T47D (cell line): ENCODE measurements at places on chromosomes 7 and 10.
A peak's percentile ranks its signal among the peaks of the same experiment; 100 is the strongest.

GRCh38 chr10:62742536-62743061, 61.9 kb upstream of the ADO start:
- no peak for DNase-seq

- DNase-seq, result no peak
Measured at GRCh38 chr7:39434012-39434411, 132.2 kb upstream of the YAE1 start.

DNA sequence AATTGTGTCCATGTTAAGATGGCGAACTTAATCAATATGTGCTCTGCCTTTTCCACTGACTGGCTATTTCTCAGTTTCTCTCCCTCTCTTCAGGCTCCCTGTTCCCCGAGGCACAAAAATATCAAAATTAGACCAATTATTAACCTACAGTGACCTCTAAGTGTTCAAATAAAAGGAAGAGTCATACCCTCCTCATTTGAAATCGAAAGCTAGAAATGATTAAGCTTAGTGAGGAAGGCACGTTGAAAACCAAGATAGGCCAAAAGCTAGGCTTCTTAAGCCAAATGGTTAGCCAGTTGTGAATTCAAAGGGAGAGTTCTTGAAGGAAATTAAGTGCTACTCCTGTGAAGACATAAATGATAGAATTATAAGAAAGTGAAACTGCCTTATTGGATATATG, 81.1 kb upstream of the MBL2 start:
- DNase-seq, result no peak

- DNase-seq, result no peak
Measured at GRCh38 chr7:100602889-100603725, 944 bp downstream of the PCOLCE start.

GRCh38 chr10:14008740-14009080, 322.0 kb downstream of the FRMD4A start:
- no peak for DNase-seq

DNA sequence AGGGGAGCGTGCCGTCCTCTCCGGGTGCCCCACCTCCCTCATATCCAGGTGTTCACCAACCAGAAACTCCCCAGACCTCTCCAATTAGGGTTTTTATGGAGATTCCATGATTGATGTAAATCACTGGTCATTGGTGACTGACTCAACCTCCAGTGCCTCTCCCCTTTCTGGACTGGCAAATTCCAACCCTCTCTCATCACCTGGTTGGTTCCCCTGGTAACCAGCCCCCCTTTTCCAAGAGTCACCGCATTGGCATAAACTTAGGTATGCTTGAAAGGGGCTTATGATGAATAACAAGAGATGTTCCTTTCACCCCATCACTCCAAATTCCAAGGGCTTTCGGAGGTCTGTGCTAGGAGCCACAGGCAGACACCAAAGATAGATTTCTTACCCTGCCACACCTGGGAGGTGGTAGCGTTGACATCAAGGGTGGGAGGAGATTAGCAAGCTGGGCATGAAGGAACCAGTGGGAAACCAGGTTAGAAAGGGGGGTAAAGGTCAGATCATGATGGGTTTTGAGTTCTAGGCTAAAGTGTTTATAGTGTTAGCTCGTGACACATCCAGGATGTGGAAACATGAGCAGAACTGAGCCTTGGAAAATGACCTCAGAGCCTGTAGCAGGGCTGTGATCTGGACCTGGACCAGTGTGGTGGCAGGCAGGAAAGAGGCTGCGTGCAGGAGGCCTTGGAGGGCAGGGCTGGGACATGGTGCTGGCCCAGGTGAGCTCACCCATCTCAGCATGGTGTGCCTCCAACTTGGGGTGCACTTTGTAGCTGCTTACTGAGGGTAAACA, 45.1 kb downstream of the CAMK1D start:
- DNase-seq, result no peak

- DNase-seq, result no peak
Measured at GRCh38 chr10:106519376-106520030, 645.0 kb downstream of the SORCS1 start.

DNA sequence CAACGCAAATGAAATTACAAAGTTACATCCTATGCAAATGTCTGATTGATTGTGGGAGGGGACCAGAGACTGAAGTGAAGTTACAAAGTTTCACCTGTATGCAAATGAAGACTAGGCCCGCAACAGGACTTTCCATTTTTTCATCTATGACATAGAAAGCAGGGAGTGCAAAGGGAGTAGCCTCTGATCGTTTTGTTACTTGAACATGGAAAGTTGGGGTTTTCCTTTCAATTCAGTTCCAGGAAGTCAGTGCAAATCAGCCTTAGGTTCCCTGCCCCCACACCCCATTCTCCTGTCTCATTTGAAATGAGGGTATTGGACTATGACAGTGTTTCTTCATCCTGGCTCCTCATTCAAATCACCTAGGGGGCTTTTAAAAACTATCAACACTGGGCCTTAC, 96.9 kb upstream of the HABP2 start:
- DNase-seq, result no peak

DNA sequence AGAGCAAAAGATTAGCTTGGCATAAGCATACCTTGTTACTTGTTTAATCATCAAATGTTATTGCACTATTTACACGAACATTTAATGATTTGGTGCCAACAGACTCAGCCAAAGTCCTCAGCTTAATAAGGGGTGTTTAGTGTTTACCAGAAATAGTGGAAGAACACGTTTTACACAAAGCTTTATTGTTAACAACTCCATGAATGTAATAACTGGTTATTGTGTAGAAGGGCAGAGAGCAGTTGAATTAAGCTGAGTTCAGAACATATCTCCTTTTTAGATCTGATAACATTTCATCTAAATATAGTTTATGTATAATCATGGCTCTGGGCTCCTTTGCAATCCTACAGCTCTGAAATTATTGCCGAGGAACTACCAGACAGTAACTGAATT, 99.1 kb downstream of the CABCOCO1 start:
- DNase-seq, result peak; percentile 38

GRCh38 chr10:89548673-89549072, 13.3 kb upstream of the SLC16A12 start:
- no peak for DNase-seq

- DNase-seq, result no peak
Measured at GRCh38 chr7:81331061-81332018, 412.5 kb upstream of the SEMA3C start.

DNA sequence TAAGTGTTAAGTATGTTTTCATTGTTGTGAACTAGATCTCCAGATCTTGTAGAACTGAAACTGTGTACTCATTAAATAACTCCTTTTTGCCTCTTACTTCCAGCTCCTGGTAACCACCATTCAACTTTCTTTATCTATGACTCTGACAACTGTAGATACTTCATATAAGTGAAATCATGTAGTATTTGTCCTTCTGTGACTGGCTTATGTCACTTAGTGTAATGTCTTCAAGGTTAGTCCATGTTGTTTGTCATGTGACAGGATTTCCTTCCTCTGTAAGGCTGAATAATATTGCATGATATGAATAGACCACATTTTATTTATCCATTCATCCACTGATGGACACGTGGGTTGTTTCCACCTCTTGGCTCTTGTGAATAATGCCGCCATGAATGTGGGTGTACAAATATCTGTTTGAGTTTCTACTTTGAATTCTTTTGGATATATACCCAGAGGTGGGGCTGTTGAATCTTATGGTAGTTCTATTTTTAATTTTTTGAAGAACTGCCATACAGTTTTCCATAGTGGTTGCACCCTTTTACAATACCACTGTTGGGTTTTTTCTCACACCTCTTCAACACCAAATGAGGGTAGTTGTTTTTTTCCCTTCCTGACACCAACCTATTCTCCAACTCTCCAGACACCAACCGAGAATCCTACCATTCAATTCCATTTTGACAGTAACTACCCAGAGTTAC, 10.7 kb upstream of the FMC1 start:
- DNase-seq, result no peak

GRCh38 chr10:10014846-10015245, 1002.8 kb upstream of the CELF2 start:
- DNase-seq, result no peak

- no peak for DNase-seq
Measured at GRCh38 chr7:153886506-153887441, 165.4 kb upstream of the DPP6 start.

GRCh38 chr10:52741851-52742250, 30.7 kb downstream of the MBL2 start:
- DNase-seq, result no peak

GRCh38 chr10:132094581-132095234, 29.0 kb downstream of the JAKMIP3 start:
- DNase-seq, result no peak

DNA sequence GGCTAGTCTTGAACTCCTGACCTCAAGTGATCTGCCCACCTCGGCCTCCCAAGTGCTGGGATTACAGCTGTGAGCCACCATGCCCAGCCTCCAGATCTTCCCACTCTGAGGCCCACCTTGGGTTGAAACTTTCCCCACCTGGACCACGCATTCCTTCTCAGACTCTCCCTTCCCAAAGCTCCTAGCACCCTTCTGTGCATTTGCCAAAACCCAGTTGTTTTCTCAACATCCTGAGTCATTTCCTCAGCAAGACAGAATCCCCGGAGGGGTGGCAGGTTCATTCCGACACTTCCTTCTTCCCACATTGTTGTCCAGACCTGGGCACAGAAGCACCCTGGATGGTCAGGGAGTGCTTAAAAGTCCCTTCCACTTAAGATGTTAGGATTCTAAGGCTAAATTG, 28.9 kb downstream of the BAG3 start:
- DNase-seq, result peak; percentile 19

DNA sequence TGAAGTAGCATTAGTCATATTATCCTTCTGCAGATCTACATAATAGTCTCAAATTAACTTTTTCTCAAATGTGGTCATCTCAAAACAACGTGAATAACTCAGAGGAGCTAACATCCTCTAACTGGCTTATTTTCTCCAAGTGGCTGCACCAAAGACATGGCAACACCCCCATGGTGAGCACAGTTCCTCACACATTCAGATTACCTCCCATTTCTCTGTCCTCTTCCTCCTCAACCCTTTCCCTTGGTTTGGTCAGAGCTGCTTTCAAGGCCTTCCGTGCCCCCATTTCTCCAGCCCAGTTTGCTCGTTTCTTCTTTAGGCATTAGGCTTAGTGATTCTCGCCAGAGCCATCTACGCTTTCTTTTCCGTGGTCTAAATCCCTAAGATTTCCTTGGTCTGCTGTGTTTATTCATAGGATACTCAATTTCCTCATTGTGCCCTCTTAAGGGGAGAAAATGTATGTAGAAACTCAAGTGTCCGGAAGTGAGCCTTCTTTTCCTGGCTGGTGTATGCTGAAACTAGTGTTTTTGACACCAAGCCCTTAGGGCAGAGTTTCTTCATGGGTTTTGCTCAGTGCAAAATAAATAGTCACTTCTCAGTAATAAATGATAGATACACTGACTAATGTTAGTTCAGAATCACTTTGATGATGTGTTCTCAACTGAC, 2.6 kb downstream of the MET start:
- no peak for DNase-seq

DNA sequence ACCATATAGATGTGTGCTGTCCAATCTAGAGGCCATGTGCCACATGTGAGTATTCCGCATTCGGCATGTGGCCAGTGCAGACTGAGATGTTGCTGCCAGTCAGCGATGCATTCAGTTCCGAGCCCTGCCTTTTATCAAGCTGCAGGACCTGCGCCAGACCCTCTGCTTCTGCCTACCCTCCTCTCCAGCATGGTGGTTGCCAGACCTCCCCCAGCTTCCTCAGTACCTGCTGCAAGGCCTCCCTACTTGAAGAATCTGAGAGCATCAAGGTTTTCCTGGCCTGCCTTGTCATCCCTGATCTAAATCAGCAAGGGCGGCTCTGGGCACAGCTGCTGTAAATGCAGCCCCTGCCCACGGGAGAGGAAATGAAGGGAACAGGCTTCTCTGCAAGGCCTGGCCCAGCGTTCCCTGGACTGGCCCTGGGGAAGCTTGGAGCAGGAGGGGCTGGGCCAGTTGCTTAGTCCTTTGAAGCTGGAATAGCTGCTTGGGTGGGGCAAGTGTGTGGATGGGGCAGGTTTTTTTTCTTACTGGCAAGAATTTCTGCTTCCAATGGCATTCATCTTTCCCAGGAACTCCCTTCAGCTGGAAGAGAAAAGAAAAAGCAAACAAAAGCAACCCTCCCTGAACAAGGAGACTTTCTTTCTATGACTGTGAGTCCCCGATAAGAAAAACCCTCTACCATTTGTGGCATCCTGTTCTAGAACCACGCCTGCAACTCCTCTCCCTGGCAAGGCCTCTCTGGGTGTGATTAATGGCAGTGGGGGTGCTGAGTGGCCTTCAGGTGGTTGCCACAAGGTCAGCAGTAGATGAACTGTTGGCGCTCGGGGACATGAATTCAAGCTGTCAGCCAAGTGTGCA, 93.0 kb downstream of the NHLRC2 start:
- no peak for DNase-seq

- no peak for DNase-seq
Measured at GRCh38 chr7:19296617-19297016, 151.4 kb upstream of the FERD3L start.

GRCh38 chr10:114166043-114166442, 8.0 kb downstream of the CCDC186 start:
- no peak for DNase-seq

DNA sequence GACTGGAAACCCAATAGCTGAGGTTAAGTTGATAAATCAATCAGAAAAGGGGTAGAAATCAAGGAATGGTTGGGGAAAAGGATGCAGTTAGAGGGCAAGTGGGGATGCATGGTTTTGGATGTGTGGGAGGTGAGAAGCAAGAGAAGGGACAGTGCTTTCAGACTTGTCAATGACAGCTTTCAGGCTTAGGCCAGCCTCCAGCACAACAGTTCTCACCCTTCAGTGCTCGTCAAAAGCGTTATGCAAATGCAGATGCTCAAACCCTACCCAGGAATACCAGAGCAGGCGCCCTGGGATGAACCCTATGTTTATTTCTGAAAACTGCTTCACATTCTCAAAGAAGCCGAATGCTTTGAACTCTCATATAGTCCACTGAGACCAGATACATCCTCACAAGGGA, 74.0 kb downstream of the AOAH start:
- DNase-seq, result no peak

- DNase-seq, result no peak
Measured at GRCh38 chr7:31075086-31075405, 22.9 kb downstream of the ADCYAP1R1 start.

GRCh38 chr10:132068431-132069121, 2.8 kb downstream of the JAKMIP3 start:
- no peak for DNase-seq

DNA sequence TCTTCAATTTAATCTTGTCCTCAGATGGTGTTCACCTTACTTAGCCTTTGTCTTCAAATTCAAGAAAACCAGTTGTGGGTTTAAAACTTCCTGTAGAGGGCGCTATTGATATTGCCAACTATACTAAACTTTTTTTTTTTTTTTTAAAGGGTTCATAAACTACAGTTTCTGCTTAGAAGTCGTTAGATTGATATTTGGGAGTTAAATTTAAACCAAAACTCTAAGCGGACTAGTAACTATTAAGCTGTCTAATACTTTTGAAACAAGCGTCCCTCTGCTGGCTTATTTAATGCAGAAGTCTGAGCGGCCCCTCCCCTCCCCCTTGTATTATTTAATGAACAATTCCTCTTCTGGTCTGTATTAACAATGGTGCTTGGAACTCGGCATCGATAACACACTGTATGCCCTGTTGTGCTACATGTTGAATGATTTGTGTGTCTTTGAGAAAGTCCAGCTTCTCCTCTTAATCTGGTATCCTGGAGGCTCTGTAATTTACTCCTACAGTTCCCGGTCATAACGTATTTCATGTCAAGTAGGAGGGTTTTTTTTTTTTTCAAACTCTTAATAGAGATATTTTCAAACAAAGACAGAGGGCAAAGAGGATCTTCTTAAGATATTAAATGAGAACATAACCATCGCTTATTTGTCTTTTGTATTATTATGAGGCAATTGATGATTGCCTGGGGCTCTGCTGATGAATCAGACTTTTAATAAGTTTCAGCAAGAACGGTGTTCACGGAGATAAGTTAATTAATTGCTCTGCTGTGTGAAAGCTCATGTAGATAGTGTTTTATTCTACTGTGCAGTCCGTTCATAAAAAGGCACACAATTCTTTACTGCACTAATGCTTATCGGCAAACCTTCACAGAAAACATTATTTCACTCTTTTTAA, 22.6 kb upstream of the CREB5 start:
- DNase-seq, result peak; percentile 69
